ENCODE measurements at places on chromosomes 6 and 20.

- peak; percentile 43 for DNase-seq
Measured at GRCh38 chr20:40582531-40582930, 106.5 kb downstream of the MAFB start.

- no peak for DNase-seq
Measured at GRCh38 chr6:123619156-123619555, 17.6 kb downstream of the TRDN start.

- DNase-seq, result no peak
Measured at GRCh38 chr20:5887386-5887785, 62.9 kb downstream of the TRMT6 start.

DNA sequence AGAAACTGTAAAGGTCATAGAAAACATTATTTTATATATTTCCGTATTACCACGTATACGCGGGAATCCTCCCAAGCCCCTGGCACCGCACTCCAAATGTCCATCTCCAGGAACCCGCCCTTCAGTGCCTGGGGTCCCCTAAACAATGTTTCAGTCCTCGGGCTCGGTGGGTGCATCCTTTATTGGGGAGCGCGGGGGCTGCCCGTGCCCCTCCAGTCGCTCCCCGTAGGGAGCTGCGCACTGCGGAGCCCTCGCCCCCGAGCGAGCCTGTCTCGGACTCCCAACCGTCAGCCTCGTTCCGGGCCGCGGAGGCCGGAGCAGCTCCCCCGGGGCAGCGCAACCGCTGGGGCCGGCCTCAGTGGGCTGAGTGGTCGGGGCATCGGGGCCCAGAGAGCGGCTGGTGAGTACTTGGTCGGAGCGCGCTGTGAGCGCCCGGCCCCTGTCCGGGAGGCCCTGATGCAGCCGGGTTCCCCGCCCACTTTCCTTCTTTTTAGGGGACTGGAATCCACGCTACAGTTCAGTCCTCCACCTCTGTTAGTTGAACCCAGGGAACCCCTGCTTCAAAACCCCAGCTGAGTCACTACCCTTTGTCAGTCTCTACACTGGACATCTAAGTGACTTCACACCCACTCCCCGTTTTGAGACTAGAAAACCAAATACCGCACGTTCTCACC is at the start of gene DNAH8:
Gene DNAH8, plus strand, starts transcription at position 296 of the 674 bp plus-strand sequence. CDS start 7,499 bp downstream, outside the sequence.
- DNase-seq, result peak; percentile 6

DNA sequence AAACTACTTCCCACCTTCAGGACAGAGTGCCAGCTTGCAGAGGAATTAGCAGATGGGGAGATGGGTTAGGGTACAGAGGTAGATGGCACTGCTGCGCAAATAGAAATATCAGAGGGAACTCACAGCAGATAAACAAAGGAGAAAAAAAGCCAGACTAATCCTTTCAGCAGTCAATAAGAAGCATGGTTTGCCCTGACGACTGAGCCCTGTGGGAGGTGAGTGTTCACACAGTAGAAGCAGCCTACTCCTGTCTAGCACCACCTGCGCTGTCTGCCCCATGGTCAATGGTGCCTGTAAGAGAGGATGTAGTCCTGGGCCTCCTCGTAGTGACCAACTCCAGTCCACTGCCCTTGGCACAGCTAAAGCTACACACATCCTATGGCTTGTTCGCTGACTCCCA is 174.1 kb downstream of the IBTK start:
- no peak for DNase-seq

All from inflammatory macrophage treated with lipopolysaccharide for 1 hour (primary cell).